ENCODE measurements at places on chromosomes 7 and 10.
A peak's percentile ranks its signal among the peaks of the same experiment; 100 is the strongest.

- DNase-seq: no peak
Measured at GRCh38 chr7:131066635-131067034, 261.0 kb upstream of the MKLN1 start.

DNA sequence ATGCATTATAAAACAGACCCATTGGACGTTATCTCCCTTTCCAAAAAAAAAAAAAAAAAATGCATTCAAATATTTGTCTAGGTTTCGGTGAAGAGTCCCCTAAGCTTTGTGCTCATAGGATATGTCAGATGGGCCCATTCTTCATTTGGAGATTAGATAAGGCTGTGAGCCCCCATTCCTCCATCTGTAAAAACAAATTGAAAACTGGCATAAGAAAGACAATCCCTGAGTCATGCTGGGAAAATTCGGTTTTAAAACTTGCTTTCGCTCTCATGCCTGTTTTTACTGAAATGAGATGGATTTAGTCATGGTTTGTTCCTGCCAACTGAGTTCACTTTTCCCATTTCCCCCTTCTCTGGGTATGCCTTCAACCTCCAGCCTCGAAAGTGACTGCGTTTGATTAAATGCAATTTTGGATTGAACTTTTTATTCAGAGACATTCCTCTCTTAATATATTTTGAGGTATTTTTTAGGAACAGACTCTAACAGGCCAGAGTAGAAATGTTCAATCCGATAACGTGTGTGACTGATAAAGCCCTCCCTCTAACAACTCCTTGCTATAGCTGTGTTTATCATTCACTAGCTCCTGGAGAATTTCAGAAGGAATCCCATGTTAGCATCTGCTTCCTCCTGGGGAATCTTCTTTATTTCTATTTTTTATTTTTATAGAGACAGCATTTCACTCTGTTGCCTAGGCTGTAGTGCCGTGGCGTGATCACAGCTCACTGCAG, 190.9 kb upstream of the LYZL2 start:
- DNase-seq: no peak

- no peak for DNase-seq
Measured at GRCh38 chr10:123537188-123537961, 128.8 kb upstream of the GPR26 start.

GRCh38 chr7:2048531-2048930, 184.2 kb downstream of the MAD1L1 start:
- no peak for DNase-seq

- no peak for DNase-seq
Measured at GRCh38 chr10:4651404-4652037, 174.5 kb upstream of the AKR1E2 start.

- DNase-seq: no peak
Measured at GRCh38 chr10:103481974-103482531, 3.0 kb upstream of the CALHM3 start.

DNA sequence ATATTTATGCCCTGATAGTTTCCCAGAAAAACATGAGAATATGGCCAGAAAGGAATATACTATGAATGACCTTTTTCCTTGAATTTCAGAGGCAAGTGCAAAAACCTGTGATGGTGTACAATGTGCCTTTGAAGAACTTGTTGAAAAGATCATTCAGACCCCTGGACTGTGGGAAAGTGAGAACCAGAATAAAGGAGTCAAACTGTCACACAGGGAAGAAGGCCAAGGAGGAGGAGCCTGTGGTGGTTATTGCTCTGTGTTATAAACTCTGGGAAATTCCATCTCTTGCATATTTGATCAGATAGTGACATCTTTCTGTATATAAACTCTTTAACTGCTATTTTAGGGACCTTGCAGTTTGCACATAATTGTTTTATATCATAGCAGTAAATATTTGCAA, 33.7 kb downstream of the RAB18 start:
- DNase-seq: no peak

DNA sequence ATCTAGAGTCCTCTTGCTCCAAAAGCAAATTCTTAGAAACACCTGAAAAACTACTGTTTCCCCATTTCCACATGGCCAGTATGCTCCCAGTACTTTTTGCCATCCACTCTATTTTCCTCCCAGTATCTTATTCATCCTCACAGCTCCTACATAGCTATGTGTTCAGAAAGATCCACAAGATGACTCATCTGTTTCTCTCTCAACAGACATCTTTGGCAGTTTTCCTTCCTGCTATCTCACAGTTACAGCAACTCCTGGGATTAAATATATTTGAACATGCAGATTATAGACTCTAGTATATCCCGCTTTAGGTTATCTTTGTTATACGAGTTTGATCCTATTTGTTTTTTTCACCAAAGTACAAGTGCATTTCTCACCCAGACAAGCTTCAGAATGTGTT, 675.6 kb upstream of the POT1 start:
- no peak for DNase-seq

DNA sequence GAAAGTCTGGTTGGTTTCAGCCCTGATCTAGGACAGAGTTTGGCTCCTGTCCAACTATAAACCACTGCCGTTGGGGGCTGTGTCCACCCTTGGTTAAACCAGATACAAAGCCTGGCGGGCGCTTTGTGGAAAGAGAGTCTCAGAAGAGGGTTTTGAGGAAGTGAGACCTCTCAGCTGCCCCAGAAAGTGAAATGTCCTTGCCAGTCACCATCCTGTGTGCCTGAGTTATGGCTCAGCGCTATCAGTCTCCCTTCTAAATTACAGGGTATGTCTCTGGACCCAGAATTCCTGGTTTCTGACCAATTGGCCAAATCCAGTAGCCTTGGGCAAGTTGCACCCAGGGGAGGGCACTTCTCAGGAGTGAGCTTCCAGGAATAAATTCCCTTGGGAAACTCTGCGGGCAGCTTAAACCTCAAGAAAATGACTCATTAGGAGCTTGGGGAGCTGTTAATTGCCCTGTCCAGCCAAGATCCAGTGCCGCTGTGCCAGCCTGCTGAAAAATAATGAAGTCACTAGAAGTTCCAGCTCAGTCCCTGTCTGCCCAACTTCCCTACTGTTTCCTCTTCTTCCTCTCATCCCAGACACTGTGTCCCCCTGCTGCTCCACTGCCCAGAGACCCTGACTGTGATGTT, 66.7 kb upstream of the PDZD8 start:
- DNase-seq: no peak

DNA sequence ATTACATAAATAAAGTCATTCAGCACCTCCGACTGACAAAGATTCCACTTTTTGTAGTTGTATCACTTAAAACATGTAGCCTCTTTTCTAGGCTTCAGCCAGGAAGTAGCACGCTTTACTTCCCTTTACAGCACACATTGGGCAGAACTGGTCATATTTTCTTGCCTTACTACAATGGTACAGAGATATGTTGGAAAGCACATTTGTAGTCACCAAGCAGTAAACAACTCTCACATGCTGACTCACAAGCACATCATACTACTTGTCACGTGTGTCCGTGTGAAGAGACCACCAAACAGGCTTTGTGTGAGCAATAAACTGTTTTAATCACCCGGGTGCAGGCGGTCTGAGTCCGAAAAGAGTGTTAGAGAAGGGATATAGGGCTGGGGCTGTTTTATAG, 1071.8 kb downstream of the DNAJB9 start:
- no peak for DNase-seq

- DNase-seq: no peak
Measured at GRCh38 chr7:129784437-129784782, 168.3 kb downstream of the UBE2H start.

DNA sequence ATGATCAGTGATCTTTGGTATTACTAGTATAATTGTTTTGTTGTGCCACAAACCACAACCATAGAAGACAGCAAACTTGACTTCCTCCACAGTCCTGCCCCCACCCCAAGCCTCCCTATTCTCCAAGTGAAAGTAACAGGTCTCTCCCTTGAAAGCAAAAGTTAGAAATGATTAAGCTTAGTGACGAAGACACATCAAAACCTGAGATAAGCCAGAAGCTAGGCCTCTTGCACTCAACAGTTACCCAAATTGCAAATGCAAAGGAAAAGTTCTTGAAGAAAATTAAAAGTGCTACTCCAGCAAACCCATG, 7.5 kb downstream of the SAR1A start:
- DNase-seq: no peak

- DNase-seq: no peak
Measured at GRCh38 chr7:44383566-44383965, 58.2 kb upstream of the CAMK2B start.

DNA sequence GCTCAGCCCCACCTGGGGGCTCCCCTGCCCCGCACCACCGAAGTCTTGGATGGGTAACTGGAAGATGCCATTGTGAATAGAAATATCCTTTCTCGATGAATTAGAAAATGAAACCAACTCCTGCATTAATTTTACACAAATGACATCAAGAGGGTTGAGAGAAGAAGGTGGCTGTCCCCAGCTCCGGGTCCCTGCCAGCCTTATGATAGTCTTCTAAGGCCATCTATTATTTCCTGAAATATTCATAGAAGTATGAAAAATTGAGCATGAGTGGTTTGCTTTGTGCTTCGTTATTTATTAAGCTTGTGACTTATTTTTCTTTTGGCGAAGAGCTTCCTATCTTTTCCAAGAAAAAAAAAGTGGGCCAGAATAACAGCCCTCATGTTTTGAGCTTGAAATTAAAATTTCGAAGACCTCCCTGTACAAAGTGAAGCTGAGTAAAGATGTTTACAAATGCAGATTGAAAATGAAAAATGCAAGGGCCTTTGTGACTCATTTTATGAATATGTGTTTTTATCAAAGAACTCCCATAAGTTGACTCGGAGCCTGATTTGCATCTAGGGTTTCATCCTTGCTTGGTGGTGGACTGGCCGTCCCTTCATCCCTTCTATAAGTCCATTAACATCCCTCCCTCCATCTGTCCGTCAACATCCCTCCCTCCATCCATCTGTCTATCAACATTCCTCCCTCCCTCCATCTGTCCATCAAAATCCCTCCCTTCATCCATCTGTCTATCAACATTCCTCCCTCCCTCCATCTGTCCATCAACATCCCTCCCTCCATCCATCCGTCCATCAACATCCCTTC, 20.5 kb upstream of the CFAP46 start:
- no peak for DNase-seq

DNA sequence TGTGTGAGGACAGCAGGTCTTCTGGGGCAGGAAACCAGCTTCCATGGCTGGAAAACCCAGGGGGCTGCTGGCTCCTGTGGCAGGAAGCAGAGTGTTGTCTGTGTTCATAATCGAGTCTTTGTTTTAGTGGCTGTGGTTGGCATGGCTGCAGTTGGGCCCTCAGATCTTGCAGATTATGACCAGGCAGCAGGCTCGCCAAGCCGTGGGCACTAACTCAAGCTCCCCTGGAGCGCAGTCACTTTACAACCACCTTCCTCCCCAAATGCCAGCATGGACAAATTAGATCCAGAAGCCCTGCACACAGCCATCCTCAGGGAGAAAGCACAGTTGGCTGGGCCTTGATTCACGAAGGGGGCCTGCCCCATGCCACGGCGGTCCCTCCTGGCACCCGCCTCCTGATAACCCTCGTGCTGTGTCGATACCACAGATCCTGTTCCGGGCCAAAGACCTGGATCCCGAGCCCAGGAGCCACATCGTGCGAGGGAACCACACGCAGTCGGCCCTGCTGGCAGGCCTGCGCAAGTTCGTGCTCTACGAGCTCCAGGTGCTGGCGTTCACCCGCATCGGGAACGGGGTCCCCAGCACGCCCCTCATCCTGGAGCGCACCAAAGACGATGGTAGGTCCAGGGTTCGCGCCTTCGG, 552.5 kb upstream of the FOXK1 start:
- no peak for DNase-seq

- DNase-seq: peak; percentile 19
Measured at GRCh38 chr7:1939434-1940401, 269.6 kb downstream of the ELFN1 start.

DNA sequence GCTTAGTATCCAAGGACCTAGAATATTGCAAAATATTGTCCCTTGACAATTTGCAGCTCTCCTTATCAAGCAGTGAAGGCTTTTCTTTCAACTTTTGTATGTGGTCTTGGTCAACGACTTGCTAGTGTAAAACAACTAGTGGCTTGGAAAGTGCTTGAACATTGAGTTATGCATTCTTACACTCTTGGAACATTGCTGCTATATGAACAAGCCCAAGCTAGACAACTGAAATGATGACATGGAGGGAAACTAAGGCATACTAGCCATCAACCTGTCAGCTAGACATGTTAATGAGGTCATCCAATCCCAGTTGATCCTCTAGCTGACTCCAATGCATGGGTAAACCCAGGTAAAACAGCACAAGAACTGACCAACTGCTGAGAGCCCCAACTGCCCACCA, 12.7 kb upstream of the DMTF1 start:
- no peak for DNase-seq

DNA sequence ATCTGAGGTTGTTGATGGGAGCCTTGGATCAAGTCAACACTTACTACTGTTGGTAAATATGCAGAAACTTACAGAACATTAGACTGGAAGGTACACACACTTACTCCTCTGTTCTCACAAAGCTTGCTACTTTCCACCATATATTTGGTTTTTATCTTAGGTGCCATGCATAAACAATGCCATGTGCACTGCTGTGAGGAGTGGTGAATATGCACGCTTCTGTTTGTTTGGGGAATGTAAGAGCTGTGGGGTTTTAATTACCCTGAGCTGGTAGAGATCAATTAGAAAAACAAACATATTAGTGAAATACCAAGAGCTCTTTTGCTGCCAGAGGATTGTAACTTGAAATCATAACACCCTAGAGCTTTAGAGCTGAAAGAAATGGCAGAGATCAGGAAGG, 79.8 kb upstream of the ARID5B start:
- DNase-seq: no peak

- peak; percentile 51 for DNase-seq
Measured at GRCh38 chr10:118818621-118819221, 64.0 kb upstream of the CACUL1 start.

- no peak for DNase-seq
Measured at GRCh38 chr10:62021128-62021665, 119.7 kb downstream of the ARID5B start.

DNA sequence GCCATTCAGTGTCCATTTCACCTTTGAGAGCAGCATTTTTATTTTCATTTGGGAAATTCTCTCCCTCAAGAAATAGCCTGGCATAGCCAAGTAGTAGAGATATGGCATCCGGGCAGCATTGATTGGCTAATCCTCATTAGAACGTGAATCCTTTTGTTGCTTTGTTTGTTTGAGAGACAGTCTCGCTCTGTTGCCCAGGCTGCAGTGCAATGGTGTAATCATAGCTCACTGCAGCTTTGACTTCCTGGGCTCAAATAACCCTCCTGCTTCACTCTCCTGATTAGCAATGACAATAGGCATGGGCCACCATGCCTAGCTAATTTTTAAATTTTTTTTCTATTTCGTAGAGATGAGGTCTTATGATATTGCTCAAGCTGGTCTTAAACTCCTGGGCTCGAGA, 1174.9 kb upstream of the AUTS2 start:
- DNase-seq: no peak

GRCh38 chr7:116170180-116170579, 40.2 kb upstream of the TES start:
- DNase-seq: no peak

GRCh38 chr7:36820527-36821170, 96.4 kb upstream of the AOAH start:
- no peak for DNase-seq

Measured in left ventricle myocardium inferior (tissue), 1 donor.